Lung microvascular endothelial cell (primary cell): ENCODE measurements at places on chromosomes 2 and 18. TPM values are rescaled to one million over a fixed set of nuclear protein-coding genes. Genes with fewer than 3 reads are reported as not detected.

DNA sequence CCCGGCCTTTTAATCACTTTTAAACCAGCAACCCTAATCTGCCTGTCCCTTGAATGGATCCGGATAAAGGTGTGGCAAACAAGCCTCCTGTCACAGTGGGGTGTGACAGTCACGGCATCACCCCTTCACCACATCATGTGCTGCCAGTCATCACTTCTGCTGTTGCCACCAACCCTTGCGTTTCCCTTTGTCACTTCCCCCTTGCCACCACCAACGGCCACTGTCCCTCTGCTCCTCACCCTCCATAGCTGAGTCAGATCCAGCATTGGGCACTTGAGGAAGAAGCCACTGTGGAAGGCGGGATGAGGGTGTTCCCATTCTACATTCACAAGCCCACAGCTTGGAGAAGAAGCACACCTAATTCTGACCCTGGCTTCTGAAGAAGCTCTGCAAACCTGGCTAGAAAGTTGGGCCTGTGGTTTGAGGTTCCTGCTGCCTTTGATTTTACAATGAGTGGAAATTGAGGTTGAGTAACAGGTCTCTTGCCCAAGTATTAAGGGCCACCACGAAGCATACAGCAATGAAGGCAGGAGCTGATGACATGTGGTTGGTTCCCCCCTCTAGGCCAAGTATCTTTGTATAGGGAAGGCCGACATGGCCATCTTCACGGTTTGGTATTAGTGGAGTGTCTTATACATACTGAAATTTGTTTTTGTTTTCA, 22.9 kb upstream of the DARS1 start:
- DNase-seq = no peak

DNA sequence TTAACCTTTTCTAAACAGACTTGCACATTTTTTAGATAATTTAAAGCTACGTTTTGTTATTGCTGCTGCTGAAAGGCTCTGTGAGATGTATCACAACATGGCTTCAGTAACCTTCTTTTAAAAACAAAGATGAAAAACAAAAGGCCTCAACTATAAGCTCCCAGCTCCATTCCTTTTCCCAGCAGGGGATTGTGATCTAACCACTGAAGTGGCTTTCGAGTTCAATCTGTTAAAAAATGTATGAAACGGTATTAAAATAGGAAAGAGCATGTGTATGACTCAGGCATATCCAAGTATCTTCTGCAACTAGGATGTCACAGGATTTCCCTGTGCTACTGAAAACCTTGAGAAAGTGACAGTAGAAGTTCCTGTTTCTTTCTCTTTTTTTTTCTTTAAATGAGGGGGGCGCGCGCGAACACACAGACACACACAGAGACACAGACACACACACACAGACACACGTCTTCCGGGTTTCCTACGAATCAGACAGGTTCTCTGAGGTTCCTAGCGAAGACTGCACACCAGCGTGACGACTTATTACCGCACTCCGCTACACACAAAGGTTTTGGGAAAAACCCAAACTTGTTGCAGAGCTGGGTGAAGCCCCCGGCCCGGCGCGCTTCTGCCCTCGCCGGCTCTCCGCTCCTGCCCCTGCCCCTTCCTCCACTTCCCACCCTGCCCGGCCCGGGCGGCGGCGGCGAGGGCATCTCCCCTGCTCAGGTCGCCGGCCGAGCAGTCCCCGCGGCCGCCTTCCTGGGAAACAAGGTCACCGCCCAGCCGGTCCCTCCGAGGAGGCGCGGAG, 86.8 kb downstream of the RBMS1 start:
- DNase-seq = peak; percentile 66

- no peak for DNase-seq
Measured at GRCh38 chr18:354471-354870, 86.6 kb upstream of the THOC1 start.

The WDR12 gene
- total RNA-seq = 14.4 and 18.5 TPM in 2 replicates

The CGREF1 gene
- total RNA-seq = 1.7 and 2.0 TPM in 2 replicates

DNA sequence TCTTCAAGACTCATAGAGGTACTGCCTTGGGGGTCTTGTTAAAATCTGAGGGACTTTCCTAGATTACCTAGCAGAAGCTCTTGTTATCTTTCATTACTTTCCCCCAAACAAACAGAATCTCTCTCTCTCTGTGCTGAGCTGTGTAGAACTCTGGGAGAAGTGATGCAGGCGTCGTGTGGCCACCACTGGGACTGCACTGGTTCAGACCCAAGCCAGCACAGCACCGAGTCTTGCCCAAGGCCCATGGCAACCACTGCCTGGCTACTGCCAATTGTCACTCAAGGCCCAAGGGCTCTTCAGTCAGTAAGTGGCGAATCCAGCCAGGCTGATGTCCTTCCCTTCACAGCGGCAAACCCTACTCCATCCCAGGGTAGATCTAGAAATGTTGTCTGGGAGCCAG, 28.6 kb downstream of the PPP1R1C start:
- no peak for DNase-seq

The ALLC gene
- not detected in 2 replicates for total RNA-seq

- no peak for DNase-seq
Measured at GRCh38 chr2:10039658-10040410, 3.5 kb upstream of the KLF11 start.

DNA sequence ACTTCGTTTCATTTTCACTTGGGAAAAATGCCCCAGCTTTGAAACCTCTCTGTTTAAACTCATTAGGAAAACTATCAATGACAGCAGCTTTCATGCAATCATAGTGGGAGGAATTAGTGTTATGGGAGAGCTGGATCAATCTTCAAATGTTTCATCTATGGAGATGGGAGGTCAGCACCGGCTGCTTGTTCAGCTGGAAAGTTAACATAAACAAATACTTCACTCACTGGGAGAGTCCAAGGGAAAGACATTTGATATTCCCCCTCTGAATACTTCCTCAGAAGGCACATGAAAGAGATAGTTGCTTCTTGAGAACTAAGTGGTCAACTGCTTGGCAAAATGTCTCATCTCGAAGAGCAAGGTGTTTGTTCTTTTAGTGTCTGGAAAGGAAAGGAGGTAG, 7.3 kb downstream of the LYPD1 start:
- DNase-seq = no peak

The PIEZO2 gene
- total RNA-seq = 169 and 256 TPM in 2 replicates

GRCh38 chr2:178819992-178820391, 12.8 kb upstream of the TTN start:
- peak; percentile 73 for DNase-seq

GRCh38 chr2:212977152-212977551, 174.3 kb downstream of the IKZF2 start:
- DNase-seq = no peak

DNA sequence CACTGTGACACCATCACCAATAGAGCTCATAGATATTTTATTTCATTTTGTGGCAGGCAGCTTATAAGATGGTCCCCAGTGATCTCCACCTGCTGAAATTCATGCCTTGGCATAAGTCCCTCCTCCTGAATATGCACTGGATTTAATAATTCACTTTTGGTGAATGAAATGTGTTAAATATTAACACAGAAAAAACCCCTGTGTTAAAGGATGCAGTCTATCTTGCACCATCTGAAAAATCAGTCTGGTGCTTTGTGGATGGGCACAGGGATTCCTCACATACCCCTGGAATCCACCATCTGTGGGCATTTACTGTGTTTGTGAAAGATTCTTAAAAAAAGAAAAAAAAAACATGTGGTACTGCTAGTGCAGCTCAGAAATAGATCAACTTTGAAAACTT, 26.1 kb upstream of the WIPF1 start:
- no peak for DNase-seq

DNA sequence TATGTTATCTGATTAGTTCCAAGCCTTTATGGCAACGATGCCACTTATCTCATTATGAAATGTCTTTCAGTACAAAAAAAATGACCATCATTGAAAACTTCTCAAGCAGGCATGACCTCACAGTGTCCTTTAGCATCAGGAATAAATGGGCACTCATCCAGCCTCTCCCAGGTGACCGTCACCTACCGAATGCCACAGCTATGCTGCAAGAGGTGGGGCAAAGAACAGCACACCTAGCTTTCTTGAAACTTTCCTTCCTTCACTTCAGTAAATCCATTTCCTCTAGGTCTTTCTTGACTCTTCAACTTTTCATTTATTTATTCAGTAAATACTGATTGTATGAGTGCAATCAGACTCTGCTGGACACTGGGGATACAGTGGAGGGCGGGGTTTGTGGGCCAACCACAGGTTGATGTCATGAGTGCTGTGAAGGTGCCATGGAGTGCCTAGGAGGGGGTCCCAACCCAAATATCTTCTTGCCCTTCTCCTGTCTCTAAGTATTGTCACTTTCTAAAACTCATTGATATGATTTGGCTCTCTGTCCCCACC, 54.3 kb upstream of the HK2 start:
- no peak for DNase-seq

- DNase-seq = no peak
Measured at GRCh38 chr2:54801352-54801751, 77.9 kb downstream of the EML6 start.

DNA sequence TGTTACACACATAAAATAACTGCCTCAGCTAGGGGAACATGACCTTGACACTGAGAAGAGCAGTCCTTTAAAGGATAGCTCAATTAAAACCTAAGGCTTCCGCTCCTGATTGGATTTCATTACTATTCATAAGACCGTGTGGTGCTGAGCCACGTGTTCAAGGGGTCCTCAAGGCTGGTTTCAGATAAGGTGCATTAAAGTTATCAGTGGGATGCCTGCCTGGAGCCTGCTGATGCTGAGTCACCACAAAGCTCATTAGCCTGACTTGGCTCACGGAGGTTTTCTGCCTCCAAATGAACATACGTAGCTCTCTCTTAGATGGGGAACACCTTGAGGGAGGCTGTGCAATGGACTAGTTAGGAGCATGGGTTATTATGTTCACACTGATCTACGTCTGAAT, 518.9 kb downstream of the TDRD15 start:
- no peak for DNase-seq

DNA sequence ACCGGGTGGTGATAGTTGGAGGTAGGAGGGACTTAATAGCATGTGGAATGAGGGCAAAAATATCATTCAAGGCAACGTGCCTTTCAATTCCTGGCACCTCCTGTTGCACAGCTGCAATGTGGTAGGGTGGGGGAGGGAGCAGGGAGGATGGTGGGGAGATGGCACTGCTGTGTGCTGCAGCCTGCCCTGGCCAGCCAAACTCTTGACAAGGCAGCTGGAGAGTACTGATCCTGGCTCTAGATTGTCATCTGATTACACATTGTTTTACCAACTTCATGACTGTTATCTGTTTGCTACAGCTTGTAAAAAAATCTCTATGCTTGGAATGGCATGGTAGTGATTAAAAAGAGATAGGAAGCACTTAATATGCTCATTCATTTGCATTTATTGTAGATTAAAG, 47.7 kb downstream of the PLCL1 start:
- no peak for DNase-seq

The IFIH1 gene
- total RNA-seq = 4.1 and 6.3 TPM in 2 replicates

- no peak for DNase-seq
Measured at GRCh38 chr2:4381049-4381448, 677.7 kb downstream of the DCDC2C start.

GRCh38 chr18:79321625-79322405, 73.9 kb upstream of the NFATC1 start:
- DNase-seq = no peak

DNA sequence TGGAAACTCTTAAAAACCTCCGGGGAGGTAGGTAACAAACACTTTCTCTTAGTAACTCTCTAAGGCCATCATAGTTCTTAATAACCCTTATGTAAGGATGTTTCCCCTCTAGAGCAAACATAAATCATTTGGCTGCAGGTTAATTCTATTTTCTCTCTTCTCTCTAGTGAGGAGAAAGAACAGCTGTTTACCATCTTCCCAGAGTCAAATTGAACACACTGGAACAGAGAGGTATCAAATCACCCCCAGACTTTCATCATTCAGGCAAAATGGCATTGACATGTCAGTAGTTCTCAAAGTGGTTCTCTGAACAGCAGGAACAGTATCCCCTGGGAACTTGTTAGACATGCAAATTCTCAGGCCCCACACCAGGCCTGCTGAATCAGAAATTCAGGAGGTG, 240.7 kb downstream of the MEIS1 start:
- no peak for DNase-seq

DNA sequence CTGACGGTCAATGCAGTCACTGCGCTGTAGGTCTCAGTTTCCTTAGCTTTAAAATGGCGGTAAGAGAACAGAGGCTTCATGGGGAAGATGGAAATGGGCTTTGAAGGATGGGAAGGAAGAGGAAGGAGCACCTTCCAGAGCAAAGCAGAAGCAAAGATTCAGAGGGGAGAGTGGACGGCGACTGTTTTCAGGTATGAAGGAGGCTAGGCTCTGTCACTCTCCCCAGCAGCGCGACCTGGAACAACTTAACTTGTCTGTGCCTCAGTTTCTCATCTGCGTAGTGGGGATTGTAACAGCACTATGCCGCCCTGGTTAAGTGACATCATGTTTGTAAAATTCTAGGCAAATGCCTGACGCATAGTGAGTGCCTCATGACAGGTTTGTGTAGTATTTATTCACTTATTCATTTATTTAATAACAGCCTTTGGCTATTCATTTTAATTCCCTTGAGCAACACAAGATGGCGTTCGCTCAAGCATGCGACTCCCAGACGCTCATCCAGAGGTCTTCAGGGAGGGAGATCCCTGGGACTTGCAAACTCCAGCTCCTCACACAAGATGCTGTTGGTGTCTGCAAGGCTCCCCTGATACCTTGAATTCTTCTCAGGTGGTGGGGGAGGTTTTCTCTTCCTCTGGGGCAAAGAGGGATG, 336.3 kb downstream of the DYSF start:
- DNase-seq = no peak

- DNase-seq = no peak
Measured at GRCh38 chr2:108916796-108917421, 72.1 kb downstream of the EDAR start.

GRCh38 chr2:196604196-196604595, 35.3 kb upstream of the CCDC150 start:
- DNase-seq = no peak

The OSGEPL1 gene
- 3.8 and 4.6 TPM in 2 replicates for total RNA-seq

- no peak for DNase-seq
Measured at GRCh38 chr2:5921081-5921642, 229.0 kb downstream of the SOX11 start.

DNA sequence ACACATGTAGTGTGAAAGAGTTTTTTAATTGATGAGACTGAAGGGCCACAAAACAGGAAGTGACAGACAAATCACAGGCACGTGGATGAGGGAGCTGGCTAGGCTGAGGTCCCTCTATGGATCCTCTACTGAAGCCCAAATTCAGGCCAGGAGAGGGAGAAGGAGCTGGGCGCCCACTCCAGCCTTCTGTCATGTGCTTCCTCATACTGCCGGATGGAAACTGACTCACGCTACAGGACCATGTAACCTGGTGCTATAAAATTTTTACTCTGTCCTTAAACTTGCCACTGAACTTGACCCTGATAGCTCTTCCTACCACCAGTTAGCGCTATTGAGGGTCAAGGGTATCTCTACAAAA, 31.3 kb downstream of the PSTPIP2 start:
- no peak for DNase-seq

GRCh38 chr18:45984546-45985235, 17.6 kb upstream of the EPG5 start:
- no peak for DNase-seq

- no peak for DNase-seq
Measured at GRCh38 chr2:133600266-133600928, 32.1 kb upstream of the NCKAP5 start.
